ENCODE measurements at places on chromosomes 2 and 18.

DNA sequence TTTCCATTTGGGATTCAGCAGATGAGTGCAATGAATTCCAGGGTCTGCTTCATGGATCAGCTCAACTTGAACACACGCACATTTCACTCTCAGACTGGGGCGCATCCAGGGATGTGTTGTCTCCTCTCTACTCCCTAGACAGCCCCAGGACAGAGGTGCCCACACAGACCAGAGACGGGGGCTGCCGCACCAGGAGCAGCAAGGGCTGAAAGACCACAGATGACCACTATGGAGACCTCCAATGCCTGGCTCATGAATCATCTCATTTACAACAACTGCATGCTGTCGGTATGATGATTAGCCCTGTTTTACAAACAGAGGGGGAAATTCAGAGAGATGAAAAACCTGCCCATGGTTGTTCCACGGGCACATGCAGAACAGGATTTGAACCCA is 63.1 kb downstream of the CYP26B1 start:
- DNase-seq = no peak

GRCh38 chr2:171318463-171318934 is 115.3 kb downstream of the METTL8 start:
- DNase-seq = peak; percentile 48

GRCh38 chr2:145460112-145460511 is 940.2 kb upstream of the ZEB2 start:
- DNase-seq = no peak

DNA sequence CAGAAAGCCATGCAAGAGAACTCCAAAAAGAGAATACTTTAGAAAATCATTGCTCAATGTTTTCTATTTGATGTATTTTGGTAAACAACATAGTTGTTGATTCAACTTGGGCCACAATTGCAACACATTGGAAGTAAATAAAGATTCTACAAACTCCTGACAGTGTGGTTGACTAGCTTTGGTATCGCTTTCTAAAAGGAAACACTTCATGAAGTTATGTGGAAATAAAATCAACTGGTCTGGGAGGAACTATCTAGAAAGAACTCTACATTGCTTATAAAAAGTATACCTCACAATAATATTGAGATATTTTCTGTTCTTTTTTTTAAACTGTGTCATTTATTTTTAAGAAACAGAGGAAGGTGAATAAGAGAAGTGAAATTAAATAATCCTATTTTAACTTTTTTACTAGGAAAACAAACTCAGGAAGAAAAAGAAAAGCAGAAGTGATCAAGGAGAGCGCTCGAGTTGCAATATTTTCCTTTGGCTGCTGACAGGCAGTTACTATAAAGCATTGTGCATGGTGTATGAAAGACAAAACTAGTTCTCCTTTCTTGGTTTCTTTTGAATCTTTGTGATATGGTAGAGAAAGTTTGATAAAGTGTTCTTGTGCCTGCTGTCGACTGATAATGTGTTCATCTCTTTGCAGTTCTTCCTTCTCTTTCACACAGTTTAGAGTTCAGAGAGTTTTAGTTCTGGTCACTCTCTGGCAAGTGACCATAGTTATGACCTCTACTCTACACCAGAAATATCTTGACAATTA is 3.0 kb downstream of the DHRS9 start:
- no peak for DNase-seq

DNA sequence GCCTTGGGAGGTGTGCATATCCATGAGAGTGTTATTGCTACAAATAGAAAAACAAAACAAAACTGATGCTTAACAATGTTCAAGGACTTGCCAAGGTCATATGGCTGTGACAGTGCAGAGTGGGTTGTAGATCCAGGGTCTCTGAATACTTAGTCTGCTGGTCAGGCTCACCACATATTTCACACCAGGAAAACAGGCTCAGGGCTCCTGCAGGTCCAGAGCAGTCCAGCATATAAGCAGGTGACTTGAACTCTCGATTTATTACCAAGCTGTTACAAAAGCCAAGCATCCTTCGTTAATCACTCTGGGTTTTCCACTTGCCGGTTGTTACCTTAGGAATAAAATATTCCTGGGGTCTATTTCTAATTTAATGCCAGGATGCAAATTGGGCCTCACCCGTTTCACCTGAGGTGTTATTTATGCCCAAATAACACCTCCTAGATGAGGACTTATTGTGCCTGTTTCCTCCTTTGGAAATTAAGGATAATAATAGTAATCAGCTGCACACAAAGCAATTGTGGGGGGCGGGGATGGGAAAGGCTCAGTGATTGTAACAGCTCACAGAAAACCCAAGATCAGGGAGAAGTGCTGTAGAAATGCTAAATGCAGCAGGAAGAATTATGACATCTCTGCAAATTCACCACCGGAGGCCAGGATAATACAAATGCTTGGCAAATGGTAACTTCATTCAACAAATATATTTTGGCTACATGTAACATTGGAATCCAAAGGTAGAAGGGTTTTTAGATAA is 72.9 kb downstream of the TMEM182 start:
- DNase-seq = no peak

DNA sequence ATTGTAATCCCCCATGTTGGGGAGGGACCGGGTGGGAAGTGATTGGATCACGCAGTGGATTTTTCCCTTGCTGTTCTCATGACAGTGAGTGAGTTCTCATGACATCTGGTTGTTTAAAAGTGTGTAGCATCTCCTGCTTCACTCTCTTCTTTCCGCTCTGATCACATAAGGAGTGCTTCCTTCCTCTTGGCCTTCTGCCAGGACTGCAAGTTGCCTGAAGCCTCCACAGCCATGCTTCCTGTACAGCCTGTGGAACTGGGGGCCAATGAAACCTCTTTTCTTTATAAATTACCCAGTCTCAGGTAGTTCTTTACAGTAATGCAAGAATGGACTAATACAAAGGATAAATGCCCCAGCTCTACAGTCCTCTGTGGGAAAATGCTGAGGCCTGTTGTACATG is 437.5 kb upstream of the NXPH2 start:
- no peak for DNase-seq

DNA sequence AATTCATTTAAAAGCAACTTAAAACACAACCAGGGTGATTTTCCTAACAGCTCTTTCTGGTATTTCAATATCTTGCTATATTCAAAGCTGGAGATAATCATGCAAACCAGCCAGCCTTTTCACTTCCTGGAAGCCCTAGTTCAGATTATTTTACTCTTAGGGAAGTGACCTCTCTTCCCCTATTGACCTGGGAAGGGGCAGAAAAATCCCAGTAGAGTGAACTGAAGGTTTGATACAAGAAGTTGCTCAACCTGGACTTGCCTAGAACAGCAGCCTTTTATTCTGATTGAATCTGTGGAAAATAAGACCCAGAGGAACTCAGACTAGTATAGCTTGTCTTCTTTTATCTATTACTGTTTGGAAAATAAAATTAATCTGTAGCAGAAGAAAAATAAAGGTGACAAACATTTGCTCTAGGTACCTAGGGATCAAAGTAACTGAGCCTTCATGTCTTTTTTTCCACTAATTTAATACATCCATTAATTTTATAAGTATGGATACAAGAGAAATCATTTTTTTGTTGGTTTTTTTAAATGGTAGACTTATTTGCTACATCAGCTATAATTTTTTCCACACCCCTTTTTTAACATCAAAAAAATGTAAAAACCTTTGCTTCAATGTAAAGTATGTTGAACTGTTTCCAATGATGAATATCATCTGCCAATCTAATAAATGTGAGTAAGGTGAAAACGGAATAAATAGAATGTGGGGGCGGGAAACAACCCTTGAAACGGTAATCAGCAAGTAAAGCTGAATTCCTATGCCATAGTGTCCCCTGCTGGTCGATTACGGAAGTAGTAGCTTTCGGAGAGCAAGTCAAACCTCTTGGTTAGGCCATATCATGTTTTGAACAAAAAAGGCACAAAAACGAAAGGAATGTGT is 629.9 kb downstream of the NRXN1 start:
- no peak for DNase-seq

GRCh38 chr2:172227719-172228118 is 125.0 kb upstream of the DLX2 start:
- DNase-seq = no peak

DNA sequence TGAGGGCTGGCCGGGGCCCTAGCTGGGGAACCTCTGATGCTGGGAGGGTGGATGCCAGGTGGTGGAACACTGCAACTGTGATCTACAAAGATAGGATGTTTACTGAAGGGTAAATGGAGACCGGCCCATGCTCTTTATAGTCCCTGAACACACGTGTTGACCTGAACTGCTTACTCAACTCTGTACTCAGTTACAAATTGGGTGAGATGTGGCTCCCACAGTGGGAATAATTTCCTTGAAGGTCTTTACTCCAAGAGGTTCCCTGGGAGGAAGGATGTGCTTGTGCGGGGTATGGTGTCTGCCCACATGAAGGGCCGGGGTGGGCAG is 254.1 kb downstream of the PRKCE start:
- DNase-seq = no peak

DNA sequence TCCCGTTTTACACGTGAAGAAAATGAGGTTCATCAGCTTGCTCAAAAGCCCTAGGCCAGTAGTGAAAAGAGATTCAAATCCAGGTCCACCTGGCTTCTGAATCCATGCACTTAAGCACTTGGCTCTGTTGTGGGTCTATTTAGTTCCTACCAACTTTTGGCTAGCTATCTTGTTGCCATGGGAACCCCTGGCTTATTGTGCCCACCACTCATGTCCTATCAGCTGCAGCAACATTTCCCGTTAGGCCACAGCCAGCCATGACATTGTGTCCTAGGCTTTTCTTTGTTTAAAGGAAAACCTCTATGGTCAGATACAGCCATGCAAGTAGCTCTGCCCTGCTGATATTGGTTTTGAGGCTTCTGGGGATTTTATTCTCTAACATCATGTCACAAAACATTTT is 49.8 kb downstream of the PLEK start:
- no peak for DNase-seq
